ENCODE measurements at places on chromosomes 4 and X. TPM values are rescaled to one million over a fixed set of nuclear protein-coding genes. Genes with fewer than 3 reads are reported as not detected.

Gene CENPVL3
- total RNA-seq = not detected

Gene TASL
- not detected for total RNA-seq

Gene NDST3
- total RNA-seq = not detected

Gene SERPINA7
- total RNA-seq = not detected

Gene BLOC1S4
- total RNA-seq = 18.8 TPM

Gene PKD2
- total RNA-seq = 19.3 TPM

Gene SMIM31
- not detected for total RNA-seq

Gene PPP2R2C
- total RNA-seq = 35.1 TPM

Gene TLR1
- total RNA-seq = 0.24 TPM

Measured in A549 treated with GW870086 at 1 μM for 4 hours (cell line).